ENCODE measurements at places on chromosomes 11 and 22.

- no peak for DNase-seq
Measured at GRCh38 chr22:45007391-45008185, 2.2 kb downstream of the PHF21B start.

- DNase-seq = no peak
Measured at GRCh38 chr11:111589886-111590499, 12.3 kb upstream of the SIK2 start.

DNA sequence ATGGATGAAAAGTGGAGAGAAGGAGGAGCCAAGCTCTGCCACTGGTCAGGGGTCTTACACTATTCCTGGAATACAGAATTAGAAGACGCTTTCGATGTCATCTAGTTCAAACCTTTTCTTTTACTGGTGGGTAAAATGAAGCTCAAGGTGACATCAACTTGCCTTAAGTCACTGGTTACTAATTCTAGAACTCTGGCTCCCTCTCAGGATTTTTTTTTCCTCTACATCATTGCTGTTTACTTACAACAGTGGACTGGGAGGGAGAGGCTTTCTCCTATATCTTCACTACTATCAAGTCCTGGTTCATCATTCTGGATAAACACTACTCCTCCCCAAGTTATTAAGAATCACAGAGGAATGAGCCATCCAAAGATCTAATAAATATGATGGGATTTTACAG is 82.9 kb downstream of the ETS1 start:
- no peak for DNase-seq

- DNase-seq = no peak
Measured at GRCh38 chr22:28985581-28986290, 75.9 kb downstream of the C22orf31 start.

GRCh38 chr11:27254744-27255446 is 108.1 kb downstream of the CCDC34 start:
- DNase-seq = no peak

DNA sequence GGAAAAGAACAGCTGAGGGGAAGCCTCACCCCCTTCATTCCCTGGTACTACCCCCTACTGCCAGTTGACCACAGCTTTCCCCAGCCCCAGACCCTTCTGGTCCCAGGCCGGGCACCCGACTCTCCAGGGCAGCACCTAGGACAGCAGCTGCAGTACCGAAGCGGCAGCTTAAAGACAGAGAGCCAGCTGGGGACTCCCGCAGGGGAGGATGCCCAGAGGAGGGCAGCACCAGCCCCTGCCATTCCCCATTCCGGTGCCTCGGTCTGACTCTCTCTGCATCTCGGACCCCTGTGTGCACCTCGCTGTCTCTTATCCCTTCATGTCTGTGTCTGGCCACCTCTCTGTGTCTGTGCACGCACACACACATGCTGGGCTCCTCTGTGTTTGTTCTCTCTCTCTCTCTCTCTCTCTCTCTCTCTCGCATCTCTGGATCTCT is 9.4 kb downstream of the IGSF9B start:
- peak; percentile 37 for DNase-seq

DNA sequence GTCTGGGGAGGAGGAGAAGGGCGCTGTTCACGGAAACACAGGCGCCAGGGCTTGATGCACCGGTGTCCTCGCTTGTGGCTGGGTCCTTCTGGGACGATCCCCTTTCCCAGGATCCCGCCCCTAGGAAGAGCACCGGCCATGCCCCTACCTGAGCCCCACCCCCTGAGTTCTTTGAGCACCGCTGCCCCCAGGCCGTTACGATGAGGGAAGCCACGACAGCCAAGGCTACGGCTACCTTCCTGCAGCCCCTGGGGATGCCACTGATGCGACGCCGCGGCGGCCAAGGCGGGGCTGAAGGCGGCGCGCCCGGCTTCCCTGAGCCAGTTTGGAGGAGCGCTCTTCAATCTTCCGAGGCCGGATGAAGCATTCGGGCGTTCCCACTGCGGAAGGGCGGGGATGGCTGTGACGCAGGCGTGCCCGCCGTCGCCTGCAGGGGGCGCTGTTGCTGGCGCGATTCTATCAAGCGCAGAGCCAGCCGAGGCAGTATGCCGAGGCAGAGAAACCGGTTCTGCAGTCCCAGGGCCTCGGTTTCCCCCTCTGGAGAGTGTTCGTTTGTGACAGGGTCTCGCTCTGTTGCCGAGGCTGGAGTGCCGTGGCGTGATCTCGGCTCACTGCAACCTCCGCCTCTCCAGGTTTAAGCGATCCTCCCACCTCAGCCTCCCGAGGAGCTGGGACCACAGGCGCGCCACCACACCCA is 9.7 kb upstream of the NEFH start:
- no peak for DNase-seq

DNA sequence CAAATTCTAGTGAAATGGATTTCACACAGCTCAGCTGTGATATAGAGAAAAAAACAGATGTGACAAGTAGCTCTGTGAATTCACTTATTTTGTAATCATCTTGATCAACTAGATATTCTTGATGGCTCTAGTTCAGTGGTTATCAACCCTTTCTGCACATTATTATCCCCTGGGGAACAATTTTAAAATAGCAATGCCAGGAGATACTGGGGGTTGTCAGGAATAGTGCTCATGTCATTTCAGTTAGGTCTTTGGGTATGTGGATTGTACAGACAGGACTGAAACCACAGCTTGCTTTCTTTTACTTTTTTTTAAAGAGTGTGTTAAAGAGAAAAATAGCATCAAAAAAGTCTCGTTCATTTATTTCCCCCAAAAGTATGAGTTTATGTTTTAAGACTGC is 269.0 kb upstream of the PDGFD start:
- no peak for DNase-seq

DNA sequence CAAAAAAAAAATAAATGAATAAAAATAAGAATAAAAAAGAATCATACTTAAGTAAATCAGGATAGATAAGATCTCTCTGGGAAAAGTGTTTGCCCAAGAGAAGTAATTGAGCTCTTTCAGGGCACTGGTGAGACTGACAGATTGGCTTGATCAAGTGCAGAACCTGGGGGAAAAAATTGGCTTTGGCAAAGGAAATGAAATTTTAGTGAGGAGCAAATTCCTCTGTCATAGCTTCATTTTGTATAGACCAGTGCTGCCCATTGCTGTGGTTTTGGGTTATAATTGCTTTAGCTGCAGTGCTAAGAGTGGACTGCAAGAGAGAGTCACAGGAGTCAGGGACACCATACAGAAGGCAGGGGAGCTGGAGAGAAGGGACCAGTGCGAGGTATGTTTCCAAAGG is 35.7 kb downstream of the SFI1 start:
- no peak for DNase-seq
